Activated T-helper 1 cell treated with anti-CD3 and anti-CD28 coated beads, Interleukin-2, amount 50 U/mL, for 16 hours (primary cell): ENCODE measurements at places on chromosomes 7 and 10.

DNA sequence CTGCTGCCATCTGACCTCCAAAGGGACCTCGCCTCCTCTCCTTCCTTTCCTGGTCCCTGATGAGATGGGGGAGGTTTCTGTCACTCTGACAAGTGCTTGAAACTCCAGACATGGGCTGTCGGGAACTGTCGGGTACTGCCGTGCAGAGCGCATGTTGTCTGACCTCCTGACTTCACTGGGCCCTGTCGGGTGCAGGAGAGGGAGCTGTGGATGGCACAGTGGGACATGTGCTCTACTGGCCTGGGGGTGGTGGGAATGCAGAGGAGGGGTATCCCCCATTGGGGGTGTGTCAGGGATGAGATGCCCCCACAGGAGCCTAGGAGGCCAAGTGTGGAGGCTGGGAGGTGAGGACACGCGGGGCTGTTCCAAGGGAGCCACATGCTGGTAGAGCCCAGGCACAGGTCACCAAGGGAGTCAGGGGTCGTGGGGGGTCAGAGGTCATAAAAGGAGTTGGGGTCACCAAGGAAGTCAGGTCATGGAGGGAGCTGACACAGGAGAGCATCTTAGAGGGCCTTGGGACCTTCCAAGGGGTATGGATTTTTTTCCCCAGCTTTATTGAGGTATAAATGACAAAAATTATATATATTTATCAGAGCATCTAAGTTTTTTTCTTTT is 30.9 kb downstream of the TMEM120A start:
- DNase-seq = no peak

DNA sequence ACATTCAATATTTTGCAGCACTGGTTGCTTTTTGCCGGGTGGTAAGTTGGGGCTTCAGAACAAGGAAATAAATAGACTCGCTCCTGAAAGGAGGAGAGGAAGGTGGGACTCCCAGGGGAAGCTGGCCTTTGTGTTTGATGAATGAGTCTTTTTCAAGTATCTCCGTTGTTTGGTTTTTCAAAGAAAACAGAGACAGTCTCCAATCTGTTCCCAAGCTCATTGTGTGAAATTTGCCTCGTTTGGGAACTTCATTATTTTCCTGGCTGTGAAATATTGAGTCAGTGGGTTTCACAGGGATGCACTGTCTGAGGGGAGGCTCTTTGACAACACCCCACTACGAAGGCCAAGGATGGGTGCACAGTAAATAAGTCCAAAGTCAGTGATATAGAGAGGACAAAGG is 38.7 kb upstream of the KIAA1217 start:
- DNase-seq = no peak

DNA sequence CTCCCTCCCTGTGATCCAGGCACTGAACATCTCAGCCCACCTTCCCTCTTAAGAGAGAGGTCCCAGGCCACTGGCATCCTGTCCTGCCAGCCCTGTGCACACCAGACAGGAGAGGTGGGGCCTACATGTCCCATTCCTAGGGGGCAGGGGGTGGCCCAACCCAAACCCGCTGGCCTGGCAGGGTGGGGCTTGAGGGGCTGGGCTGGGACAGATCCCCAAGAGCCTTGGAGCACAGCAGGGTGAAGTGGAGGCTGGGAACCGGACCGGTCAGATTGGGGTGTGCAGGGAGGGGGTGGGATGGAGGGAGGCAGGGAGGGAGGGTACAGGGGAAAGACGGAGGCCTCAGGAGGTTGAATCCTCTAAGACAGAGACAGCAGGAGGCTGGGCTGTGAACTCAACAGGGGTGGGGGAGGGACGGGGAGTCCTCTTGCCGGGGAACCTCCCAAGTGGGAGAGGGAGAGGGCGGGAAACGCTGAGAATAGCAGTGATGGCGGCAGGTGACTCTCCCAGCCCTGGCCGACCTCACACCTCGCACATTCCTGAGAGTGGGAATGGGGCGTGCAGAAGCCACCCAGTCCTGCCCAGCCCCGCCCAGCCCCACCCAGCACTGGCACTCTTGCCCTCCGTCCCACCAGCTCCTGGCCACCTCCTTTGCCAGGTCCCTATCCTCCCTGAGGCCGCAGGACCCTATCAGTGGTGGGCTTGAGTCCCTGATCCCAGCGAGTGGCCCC is 6.7 kb downstream of the TSC22D4 start:
- no peak for DNase-seq

DNA sequence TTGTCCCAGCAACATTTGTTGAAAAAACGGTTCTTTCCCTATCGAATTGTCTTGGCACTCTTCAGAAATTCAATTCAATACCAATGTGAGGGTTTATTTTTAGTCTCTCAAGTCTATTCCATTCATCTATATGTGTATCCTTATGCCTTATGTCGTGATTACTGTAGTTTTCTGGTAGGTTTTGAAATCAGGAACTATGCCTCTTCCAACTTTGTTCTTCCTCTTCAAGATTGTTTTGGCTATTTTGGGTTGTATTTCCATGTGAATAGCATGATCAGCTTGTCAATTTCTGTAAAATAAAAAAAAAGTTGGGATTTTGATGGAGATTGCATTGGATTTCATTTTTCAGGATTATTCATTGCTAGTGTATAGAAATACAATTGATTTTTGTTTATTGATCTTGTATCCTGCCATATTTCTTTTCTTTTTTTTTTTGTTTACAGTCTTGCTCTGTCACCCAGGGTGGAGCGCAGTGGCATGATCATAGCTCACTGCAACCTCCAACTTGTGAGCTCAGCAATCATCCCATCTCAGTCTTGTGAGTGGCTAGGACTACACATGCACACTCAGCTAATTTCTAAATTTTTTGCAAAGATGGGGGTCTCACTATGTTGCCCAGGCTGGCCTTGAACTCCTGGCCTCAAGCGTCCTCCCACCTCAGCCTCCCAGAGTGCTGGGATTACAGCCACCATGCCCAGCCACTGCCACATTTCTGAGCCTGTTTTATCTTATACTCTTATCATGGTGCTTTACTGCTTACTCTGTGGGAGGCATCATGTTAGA is 46.2 kb upstream of the MKLN1 start:
- DNase-seq = no peak

GRCh38 chr10:132399117-132400035 is 2.4 kb downstream of the PWWP2B start:
- no peak for DNase-seq

- no peak for DNase-seq
Measured at GRCh38 chr7:115297656-115298055, 375.8 kb downstream of the MDFIC start.

GRCh38 chr10:11170993-11171851 is 153.6 kb downstream of the CELF2 start:
- DNase-seq = no peak

DNA sequence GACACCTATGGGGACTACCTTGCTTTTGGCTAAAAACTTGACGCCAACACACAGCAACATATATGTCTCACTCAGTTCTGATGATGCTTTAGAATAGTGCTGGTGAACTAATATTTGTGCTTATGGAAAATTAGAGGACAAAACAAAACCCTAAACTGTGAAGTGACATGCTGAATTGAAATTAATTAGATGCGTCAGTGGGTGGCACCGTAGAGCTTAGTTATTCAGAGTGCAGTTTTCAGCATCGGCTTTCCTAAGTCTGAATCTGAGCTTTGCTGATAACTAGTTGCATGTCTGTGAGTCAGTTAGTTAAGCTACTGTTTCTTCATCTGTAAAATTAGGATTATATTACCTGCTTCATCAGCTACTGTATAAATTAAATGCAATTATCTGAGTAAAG is 245.0 kb upstream of the SORCS1 start:
- DNase-seq = no peak

GRCh38 chr7:105450177-105450861 is 61.6 kb upstream of the SRPK2 start:
- DNase-seq = no peak
